SHP77 (cell line): ENCODE measurements at places on chromosomes 2 and 18.

DNA sequence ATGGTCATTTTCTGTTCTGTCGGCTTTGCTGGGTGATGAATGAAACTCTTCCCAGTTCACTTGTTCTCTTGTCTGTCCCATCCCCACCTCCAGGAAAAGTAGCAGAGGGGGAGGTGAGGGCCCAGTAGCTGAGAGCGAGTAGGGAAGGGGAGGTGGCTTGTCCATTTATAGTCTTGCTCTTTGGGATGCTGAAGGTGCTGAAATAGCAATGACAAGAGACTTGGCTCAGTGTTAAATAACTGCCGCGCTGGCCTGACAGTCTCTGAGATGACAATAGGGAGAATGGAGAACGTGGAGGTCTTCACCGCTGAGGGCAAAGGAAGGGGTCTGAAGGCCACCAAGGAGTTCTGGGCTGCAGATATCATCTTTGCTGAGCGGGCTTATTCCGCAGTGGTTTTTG is at the start of gene SMYD1:
SMYD1 (plus strand) TSS at position 228 of the 400 bp plus-strand sequence; CDS start at position 268, 40 bp downstream.
- DNase-seq = no peak

DNA sequence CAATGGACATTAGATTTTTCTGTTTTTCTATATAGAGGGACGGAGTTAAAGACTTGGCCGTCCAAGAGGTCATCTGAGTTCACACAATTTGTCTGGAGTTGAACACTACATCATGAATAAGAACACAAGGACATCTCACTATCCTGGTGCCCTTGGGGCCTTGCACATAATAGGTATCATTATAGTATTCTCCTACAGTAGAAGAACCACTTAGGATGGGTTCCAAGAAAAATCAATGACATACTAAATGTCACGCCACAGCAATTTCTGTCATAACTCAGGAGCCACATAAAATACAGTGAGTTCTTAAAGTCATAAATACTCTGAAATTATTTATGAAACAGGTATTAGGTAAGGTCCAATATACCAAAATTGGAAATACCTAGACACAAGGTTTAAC is 154.4 kb downstream of the NCKAP5 start:
- no peak for DNase-seq

- no peak for DNase-seq
Observed at GRCh38 chr2:110126906-110127305, 11.3 kb upstream of the MALL start.

GRCh38 chr18:73645160-73645715 is 502.4 kb downstream of the FBXO15 start:
- DNase-seq = no peak

DNA sequence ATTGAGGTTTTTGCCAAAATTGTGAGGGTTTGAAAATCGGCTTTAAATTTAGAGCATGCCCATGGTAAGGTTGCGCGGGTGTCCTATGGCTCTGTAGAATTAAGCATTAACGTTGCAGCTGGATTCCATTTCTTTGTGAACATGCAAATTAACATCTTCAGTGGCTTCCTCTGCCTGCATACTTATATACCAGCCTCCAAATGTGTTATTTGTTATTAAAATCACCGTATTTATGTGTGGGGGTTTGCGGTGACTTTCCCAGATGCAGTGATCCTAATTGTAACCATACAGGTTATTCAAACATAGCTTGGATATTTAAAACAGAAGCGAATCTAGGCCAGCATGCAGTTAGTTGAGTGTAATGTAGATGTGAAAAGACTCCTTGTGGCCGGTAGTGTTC is 80.2 kb downstream of the TGOLN2 start:
- DNase-seq = no peak

DNA sequence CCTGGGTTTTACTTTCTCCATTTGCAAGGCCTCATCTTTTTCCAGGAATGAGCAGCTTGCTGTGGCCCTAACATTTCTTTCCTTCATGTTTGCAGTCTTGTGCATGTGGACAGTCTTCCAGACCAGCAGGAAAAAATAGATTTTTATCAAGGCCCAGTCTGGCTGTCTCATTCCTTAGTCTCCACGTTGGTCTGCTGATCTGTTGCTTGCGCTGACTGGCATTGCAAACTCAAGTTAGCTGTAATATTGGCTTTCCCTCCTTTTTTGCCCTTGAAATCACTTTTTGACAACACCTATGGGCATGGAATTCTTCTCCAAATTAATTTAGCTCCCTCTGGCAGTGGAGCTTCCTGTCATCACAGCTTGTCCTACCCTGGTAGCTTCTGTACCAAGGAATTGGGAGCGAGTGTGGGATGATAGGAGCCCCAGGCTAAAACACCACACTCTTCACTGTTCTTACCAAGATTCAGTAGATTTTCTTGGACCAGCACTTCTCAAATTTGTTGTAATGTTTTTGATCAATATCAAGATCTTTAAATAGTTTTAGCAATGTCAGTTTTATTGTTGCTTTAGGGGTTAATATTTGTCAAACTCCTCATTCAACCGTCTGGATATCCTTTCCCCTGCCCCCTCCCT is 48.2 kb downstream of the DIS3L2 start:
- no peak for DNase-seq

- no peak for DNase-seq
Observed at GRCh38 chr2:82896117-82896516, 1563.0 kb downstream of the SUCLG1 start.

DNA sequence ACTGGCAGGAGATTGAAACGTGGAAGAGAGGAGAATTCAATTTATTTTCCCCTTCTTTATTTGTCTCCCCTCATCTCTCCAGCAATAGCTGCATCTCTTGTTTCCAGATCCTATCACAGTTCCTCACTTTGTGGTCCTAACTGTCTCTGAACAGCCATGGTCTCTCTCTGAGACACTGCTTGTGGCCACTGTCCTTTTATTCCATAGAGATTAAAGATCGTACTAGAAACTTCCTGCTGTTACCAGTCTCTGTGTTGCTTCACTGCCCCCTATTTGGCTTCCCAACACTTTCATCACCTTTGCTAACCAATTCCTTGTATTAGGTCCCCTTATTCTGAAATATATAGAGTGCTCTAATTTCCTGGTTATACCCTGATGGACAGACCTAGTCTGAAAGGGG is 48.9 kb upstream of the CAVIN2 start:
- DNase-seq = no peak

GRCh38 chr2:105406221-105406620 is 7.4 kb upstream of the FHL2 start:
- no peak for DNase-seq

DNA sequence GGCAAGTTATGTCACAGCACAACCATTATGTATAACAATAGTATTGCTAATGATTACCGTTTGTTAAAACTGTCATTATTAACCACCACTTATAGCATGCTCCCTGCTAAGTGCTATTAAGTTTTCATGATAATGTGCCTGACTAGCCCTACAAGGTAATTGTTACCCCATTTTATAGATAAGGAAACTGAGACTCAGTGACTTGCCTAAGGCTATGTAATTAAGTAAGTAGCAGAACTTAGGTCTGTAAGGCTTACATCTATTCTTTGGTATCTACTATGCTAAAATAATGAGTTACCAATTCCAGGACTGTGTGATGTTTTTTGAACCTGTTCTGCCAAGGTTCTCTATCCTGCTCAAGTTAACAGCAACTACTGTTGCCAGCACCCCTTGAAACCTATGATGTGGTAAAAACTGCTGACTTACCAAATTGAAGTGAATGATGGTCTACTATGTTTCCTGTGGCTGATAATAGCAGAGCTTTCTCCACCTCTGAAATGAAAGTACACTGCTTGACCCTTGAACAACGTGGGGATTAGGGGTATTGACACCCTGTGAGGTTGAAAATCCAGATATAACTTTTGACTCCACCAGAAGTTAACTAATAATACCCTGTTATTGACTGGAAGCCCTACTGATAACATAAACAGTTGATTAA is 18.2 kb downstream of the ACVR2A start:
- DNase-seq = no peak

- no peak for DNase-seq
Observed at GRCh38 chr18:62933261-62933887, 218.0 kb downstream of the PHLPP1 start.

DNA sequence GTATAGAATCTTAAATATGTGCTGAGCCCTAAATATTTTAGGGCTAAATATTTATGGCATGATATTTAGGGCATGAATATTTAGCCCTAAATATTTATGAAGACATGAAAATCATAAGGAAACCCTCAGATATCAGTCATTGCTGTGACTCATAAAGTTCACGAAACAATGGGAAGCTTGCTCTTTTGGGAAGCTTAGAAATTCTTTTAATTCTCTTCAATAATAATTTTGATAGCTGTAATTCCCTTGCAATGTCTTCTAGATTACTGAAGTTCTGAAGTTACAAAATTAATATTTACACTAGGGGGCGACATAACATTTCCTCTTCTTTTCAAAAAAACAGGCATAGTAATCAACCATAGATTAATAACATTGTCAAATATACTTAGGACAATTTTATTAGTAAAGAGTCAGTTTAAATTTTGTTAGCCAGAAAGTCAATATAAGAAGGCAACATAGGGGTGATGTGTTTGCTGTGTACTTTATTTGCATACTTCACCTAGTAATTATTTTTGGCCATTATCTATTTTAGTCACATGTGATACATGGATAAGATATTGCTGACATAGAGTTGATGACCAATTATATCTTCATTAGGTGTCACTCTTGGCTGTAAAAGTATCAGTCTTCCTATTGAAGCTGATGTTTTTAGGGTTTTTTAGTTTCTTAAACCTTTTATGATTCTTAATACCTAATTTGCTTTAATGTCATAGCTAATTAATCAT is 13.2 kb downstream of the ZNF804A start:
- no peak for DNase-seq

DNA sequence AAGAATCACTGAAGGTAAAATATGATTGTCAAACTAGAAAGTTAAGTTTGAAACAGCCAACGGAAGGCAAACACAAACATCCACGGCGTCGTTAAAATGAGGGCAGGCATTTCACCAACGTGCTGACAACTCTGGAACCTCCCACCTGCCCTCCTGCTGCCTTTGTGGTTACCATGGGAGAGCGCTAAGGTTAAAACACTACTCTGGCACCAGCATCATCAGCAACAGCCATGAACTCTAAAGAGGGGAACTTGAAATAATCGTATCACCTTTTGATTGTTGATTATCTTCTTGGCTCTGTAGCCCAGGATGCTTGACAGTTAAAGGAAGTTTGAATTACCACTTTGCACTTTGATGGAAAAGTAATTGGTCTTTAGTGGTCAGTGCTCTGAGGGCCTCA is 34.7 kb downstream of the CYB5A start:
- no peak for DNase-seq

- DNase-seq = no peak
Observed at GRCh38 chr2:220572385-220572784, 945.0 kb downstream of the SLC4A3 start.

DNA sequence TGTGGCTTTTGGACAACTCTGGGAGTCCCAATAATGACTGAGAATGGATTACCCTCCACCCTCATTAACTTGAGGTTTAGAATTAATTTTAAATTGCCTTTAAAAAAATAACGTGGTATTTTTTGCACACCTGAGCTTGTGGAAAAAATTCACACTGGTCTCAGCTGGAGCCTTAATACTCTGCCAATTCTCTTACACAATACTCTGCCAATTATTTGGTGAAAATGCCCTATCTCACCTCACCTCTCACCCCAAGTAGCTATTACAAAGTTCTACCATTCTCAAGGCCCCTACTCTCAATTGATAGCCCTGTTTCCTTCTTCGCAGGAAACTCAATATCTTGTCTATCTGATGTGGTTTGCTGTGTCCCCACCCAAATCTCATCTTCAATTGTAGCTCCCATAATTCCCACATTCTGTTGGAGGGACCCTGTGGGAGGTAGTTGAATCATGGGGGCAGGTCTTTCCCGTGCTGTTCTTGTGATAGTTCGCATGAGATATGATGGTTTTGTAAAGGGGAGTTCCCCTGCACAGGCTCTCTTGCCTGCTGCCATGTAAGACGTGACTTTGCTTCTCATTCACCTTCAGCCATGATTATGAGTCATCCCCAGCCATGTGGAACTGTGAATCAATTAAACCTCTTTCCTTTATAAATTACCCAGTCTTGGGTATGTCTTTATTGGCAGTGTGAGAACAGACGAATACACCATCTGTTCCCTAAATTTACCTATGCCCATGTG is 27.4 kb upstream of the C2orf69 start:
- no peak for DNase-seq

DNA sequence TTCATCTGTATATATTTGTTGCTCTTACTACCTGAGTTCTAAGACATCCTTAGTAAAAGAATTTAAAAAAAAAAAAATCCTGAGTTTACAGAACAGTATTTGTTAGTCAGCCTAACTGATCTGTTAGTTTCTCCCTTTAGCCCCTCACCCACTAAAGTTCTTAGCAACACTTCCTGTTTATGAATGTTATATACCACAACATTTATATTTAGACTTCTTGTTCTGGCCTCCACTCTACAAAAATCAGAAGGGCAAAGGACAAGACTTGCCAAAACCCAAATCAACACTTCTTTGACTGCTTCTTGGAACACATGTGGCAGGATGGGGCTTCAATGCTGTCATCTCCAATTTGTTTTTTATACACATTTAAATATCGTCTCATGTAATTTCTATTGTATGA is 71.1 kb downstream of the MGAT5 start:
- DNase-seq = no peak

DNA sequence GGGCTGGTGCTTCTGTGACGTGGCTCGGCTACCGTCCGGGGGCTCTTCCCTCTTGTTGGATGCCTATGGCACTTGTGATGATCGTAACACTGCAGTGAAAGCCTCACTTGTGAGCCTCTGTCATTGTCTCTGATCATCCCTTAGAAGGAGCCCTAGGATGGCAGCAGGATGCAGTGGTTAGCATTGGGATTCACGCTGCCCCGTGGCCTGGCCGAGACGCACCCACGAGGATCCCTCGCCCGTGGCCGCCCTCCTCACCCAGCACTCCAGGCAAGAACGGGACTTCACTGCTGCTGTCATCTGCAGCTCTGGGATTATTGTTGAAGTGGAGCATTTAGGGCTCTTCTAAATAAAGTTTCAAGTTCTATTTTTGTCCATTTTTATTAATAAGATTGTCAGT is 46.8 kb upstream of the CTDP1 start:
- no peak for DNase-seq

DNA sequence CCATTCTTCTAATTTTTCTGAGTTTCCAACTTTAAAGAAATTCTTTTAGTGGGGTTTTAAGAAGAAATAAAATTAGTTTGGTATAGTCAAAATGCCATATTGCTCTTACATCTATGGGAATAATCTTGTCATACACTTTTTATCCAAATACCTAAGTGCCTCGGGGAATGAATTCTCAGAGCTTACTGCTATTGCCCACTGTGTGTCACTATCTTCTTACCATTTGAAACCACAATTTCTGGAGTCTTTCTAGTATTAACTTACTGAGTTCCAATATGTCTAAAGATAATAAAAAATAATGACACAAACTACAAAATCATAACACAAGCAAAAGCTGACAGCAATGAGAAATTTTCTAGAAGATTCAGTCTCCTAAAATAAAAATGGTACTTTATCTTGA is 23.7 kb upstream of the DNAH6 start:
- DNase-seq = no peak

- DNase-seq = no peak
Observed at GRCh38 chr2:224573724-224574123, 11.4 kb downstream of the CUL3 start.

- peak; percentile 82 for DNase-seq
Observed at GRCh38 chr2:60556576-60557485, 3.4 kb upstream of the BCL11A start.

- DNase-seq = no peak
Observed at GRCh38 chr2:188091220-188091619, 200.5 kb upstream of the GULP1 start.
